Thoracic aorta (tissue), 2 donors: ENCODE measurements at places on chromosomes 5 and 9. TPM values are rescaled to one million over a fixed set of nuclear protein-coding genes. Genes with fewer than 3 reads are reported as not detected.

- no peak for DNase-seq
Observed at GRCh38 chr9:135134268-135135022, 47.0 kb downstream of the OLFM1 start.

GRCh38 chr5:115962565-115963402 lies 509 bp downstream of the LVRN start:
- no peak for DNase-seq

- no peak for DNase-seq
Observed at GRCh38 chr9:133876144-133876543, 116.0 kb downstream of the VAV2 start.

GRCh38 chr5:158739951-158740757 lies 359.6 kb downstream of the EBF1 start:
- DNase-seq: no peak

GRCh38 chr5:12272389-12272788 lies 368.1 kb upstream of the CTNND2 start:
- no peak for DNase-seq

DNA sequence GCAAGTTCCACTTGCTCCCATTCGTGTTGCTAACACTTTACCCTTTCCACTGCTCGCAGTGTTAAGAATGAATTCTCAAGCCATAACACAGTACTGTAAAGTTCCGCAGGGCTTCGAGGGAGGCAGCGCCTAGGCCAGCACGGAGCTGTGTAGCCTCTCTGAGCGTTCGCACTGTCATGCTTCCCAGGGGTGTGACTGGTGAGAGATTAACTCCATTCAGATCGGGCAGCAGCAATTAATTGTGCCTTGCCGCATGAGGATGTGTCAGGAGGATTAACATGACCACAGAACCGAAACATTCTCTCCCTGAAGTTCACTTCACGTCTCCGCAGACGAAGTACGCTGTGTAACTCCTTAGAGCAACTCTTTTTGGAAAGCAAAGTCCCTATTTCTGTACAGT lies 23.2 kb downstream of the ZBTB34 start:
- no peak for DNase-seq

- DNase-seq: no peak
Observed at GRCh38 chr9:129377181-129377580, 199.1 kb upstream of the IER5L start.

Gene FAM78A
- total RNA-seq: 5.0 TPM

Gene C9orf153
- 0.92 TPM for total RNA-seq

Gene IL4
- not detected for total RNA-seq

Gene STK10
- total RNA-seq: 25.6 TPM
